ENCODE measurements at places on chromosomes 3 and 15.

DNA sequence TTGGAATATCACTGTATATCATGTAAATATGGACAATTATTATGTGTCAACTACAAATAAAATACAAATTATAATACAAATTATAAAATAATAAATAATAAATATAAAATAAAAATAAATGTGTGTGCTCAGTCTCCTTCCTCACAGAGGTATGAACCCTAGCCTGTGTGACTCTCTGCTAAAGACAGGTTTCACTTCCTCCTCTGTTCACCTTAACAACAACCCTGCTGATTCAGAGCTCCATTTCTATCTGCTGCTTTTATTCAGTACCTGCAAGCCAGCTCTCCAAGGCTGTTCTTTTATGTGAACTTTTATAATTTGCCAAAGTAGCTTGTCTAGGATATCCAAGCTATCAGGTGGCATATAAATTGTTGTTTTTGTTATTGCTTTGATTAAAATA lies 610.7 kb upstream of the GRM7 start:
- H3K27ac ChIP-seq: no peak overlapping the region
- H3K4me1 ChIP-seq: no peaks in the 10 kb centered on the region
- no peak overlapping the region for H3K4me3 ChIP-seq
- no peaks in the 10 kb centered on the region for H3K36me3 ChIP-seq

GRCh38 chr15:92870010-92870591 lies 30.0 kb upstream of the CHD2 start:
- no peak overlapping the region for H3K4me3 ChIP-seq
- DNase-seq: no peak
- no peak overlapping the region for H3K27ac ChIP-seq
- H3K4me1 ChIP-seq: peaks cover 2% of the 10 kb centered on the region
- no peaks in the 10 kb centered on the region for H3K36me3 ChIP-seq

- H3K27me3 ChIP-seq: no peaks in the 10 kb centered on the region
- no peak overlapping the region for H3K27ac ChIP-seq
- no peaks in the 10 kb centered on the region for H3K4me1 ChIP-seq
- H3K36me3 ChIP-seq: no peaks in the 10 kb centered on the region
Observed at GRCh38 chr3:8191406-8191805, 310.2 kb upstream of the LMCD1 start.

GRCh38 chr3:173529062-173529711 lies 131.6 kb downstream of the NLGN1 start:
- H3K27ac ChIP-seq: no peak overlapping the region
- no peaks in the 10 kb centered on the region for H3K27me3 ChIP-seq
- H3K36me3 ChIP-seq: no peaks in the 10 kb centered on the region
- H3K4me3 ChIP-seq: no peak overlapping the region

DNA sequence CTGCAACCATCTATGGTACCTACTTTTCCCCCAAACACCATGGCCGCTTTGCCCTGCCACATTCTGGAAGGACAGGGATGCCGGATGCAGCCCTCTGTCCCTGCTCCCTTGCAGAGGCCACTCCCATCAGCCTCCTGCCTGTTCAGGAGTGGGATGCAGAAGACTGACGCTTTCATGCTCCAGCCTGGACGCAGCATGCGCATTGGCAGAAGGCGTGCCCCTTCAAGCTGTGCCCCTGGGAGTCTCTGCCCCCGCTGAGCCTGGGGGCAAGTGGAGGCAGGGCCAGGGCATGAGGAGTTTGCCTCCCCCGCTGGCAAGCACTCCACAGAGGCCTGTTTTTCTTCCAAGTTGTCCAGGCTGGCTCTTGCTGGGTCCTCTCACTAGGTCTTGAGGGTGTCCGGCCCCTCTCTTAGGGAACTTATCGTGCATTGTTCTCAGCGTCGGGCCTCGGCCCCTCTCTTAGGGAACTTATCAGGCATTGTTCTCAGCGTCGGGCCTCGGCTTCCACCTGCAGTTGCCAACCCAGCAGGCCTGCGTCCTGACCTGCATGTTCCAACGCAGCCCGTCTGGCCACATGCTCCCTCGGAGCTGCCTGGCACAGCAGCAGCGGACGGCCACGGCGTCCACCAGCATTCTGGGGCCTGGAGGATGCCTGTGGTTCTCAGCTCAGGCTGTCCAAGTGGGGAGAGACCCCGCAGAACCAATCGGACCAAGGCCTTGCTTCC lies 14.6 kb upstream of the SNRPA1 start:
- H3K4me3 ChIP-seq: no peak overlapping the region
- no peaks in the 10 kb centered on the region for H3K4me1 ChIP-seq
- no peaks in the 10 kb centered on the region for H3K36me3 ChIP-seq

GRCh38 chr3:173911446-173911845 lies 513.9 kb downstream of the NLGN1 start:
- no peak for DNase-seq
- H3K36me3 ChIP-seq: no peaks in the 10 kb centered on the region
- H3K4me3 ChIP-seq: no peak overlapping the region
- peaks cover 7% of the 10 kb centered on the region for H3K4me1 ChIP-seq
- no peak overlapping the region for H3K27ac ChIP-seq

DNA sequence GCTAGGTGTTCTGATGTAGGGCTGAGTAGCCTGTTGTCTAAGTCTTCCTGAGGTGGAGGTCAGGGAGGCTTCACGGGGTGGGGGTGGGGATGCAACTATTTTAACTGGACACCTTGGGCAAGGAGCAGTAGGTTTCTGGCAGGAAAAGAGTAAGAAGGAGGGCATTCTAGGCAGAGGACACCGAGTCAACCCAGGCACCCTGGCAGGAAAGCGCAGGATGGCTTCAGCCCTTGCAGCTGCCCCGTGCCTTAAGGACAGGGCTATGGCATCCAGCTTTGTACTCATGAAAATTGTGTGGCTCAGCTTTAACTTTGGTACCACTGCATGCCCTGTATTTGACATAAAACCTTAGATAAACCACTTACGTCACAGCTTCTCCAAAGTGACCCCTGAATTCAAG lies 6.4 kb upstream of the FILIP1L start:
- H3K27me3 ChIP-seq: no peaks in the 10 kb centered on the region
- no peaks in the 10 kb centered on the region for H3K36me3 ChIP-seq

DNA sequence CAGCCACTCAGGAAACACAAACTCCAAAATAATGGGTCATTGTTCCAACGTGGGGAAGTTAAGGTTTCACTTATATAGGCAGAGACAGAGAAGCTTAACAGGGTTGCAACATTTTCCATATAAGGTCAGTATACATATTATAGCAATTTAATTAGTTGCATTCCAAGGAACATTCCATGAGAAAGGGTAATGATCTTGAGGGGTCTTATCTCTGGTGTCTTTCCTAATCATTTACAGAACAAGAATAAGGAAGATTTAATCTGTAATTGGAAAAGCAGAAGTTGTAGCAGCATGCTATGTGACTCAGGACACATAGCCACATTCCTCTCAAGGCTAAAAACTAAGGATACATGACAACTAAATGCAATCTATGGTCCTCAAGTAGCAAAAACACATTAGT lies 4.9 kb downstream of the MNS1 start:
- no peaks in the 10 kb centered on the region for H3K27me3 ChIP-seq
- H3K4me1 ChIP-seq: no peaks in the 10 kb centered on the region
- H3K27ac ChIP-seq: no peak overlapping the region
- H3K36me3 ChIP-seq: no peaks in the 10 kb centered on the region
- H3K4me3 ChIP-seq: no peak overlapping the region

DNA sequence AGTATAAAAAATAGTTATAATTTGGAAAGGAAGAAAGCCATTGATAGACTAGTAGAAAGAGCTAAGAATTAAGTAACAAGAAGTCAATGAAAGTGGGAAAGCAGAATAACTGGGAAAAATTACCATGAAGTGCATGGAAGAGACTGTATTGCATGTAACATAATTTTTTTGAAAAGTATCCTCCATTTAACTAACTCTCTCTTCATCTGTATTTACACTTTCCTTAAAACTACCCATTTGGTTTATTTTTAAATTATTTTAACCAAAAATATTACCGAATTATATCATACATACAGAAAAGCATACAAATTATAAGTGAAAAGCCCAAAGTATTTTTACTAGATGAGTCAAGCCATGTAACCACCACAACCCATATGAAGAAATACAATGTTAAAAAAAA lies 1009.9 kb upstream of the SEMA6D start:
- no peaks in the 10 kb centered on the region for H3K36me3 ChIP-seq
- no peak overlapping the region for H3K27ac ChIP-seq
- no peak overlapping the region for H3K4me3 ChIP-seq
- H3K4me1 ChIP-seq: no peaks in the 10 kb centered on the region

- no peak overlapping the region for H3K27ac ChIP-seq
- H3K4me3 ChIP-seq: no peak overlapping the region
- no peak for DNase-seq
- H3K36me3 ChIP-seq: no peaks in the 10 kb centered on the region
Observed at GRCh38 chr15:75158402-75158801, 43.3 kb upstream of the C15orf39 start.

DNA sequence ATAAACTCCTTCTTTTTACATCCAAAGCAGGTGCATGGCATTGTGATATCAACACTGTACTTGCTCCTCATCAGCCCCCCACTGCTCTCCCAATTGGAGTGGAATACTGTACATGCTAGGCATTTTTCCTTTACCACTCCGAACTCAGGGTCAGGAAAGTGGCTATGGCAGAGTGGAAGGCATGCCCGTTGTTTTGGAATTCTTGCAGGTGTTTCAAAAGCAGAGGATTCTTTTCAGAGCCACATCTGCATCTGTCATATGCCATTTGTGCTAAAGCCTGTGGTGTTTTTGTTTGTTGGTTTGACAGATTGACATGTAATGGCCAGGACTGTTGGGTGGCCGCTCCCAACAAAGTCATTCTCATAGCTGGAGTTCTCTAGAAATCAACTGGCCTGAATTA lies 41.7 kb downstream of the SOX2 start:
- H3K27ac ChIP-seq: no peak overlapping the region
- DNase-seq: no peak
- H3K4me1 ChIP-seq: peaks cover 5% of the 10 kb centered on the region
- no peaks in the 10 kb centered on the region for H3K36me3 ChIP-seq
- H3K27me3 ChIP-seq: no peaks in the 10 kb centered on the region

GRCh38 chr3:101536266-101536665 lies 23.3 kb upstream of the SENP7 start:
- DNase-seq: no peak
- H3K4me3 ChIP-seq: no peak overlapping the region
- H3K27me3 ChIP-seq: no peaks in the 10 kb centered on the region
- H3K4me1 ChIP-seq: no peaks in the 10 kb centered on the region

DNA sequence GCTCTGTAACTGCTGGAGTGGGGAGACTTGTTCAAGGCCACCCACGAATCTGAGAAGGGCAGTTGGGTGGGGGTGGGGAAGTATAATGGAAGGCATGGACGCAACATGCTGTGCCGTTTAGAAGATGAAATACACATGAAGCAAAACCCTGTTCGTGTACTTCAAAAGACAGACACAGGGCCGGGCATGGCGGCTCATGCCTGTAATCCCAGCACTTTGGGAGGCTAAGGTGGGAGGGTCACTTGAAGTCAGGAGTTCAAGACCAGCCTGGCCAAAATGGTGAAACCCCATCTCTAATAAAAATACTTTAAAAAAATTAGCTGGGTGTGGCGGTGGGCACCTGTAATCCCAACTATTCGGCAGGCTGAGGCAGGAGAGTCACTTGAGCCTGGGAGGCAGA lies 36.9 kb upstream of the SFMBT1 start:
- H3K27me3 ChIP-seq: no peaks in the 10 kb centered on the region
- H3K4me3 ChIP-seq: no peak overlapping the region
- no peaks in the 10 kb centered on the region for H3K36me3 ChIP-seq
- no peak for DNase-seq

- H3K36me3 ChIP-seq: no peaks in the 10 kb centered on the region
- no peaks in the 10 kb centered on the region for H3K27me3 ChIP-seq
- H3K4me1 ChIP-seq: no peaks in the 10 kb centered on the region
- no peak overlapping the region for H3K4me3 ChIP-seq
Observed at GRCh38 chr3:186476541-186476940, 67.6 kb downstream of the CRYGS start.

GRCh38 chr15:72535911-72536310 lies 61.8 kb downstream of the ARIH1 start:
- H3K27me3 ChIP-seq: no peaks in the 10 kb centered on the region
- H3K4me1 ChIP-seq: no peaks in the 10 kb centered on the region
- no peak overlapping the region for H3K27ac ChIP-seq
- no peak for DNase-seq
- H3K4me3 ChIP-seq: no peak overlapping the region
- H3K36me3 ChIP-seq: no peaks in the 10 kb centered on the region

DNA sequence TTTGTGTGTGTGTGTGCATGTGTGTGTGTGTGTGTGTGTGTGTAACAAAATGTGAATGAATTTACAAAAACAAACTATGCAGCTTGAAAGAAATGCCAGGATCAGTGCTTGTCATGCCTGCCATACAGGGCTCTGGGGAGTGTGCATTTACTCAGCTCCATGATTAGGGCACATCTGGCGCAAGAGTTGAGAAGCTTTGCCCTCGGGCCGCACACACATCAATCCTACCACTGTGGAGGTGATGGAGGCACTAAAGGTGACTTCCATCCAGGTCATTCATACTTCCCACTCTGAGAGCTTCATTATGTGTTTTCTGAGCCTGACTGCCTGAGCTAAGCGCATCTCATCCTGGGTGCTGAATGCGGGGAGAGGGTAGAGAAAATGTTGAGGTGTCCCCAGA lies 72.0 kb upstream of the ZBED2 start:
- H3K27ac ChIP-seq: no peak overlapping the region
- H3K27me3 ChIP-seq: no peaks in the 10 kb centered on the region
- DNase-seq: no peak
- no peaks in the 10 kb centered on the region for H3K36me3 ChIP-seq
- H3K4me1 ChIP-seq: no peaks in the 10 kb centered on the region

DNA sequence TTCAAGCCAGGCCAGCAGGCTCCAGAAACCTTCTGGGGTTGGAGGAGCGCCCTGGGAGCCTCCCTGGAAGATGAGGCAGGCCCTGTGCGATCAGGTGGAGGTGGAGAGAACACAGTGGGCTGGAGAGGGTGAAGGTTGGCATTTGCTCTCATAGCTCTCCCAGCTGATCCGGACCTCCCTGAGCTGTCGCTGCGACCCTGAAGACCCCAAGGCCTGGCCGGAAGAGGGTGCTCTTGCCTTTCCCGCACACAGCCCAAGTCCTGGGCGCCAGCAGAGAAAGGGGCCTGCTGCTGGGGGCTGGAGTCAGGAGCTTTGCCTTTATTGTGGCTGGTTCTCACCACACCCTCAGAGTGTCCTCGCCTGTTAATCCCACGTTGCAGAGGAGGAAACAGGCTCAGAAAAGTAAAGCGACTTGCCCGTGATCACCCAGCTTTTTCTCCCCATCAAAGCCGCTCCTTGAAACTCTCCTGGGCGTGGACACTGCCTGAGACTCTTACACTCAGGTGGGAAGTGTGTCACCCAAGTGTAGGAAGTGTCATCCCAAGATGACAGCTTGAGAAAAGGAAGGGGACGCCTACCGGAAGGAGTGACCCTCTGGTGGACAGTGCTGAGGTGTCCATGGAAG lies 8.6 kb upstream of the RPL29 start:
- H3K4me1 ChIP-seq: peaks cover 12% of the 10 kb centered on the region
- no peak for DNase-seq
- no peaks in the 10 kb centered on the region for H3K27me3 ChIP-seq

GRCh38 chr3:170907637-170908234 lies 701 bp downstream of the EIF5A2 start:
- peak overlapping the region; percentile 64 for H3K4me3 ChIP-seq
- H3K36me3 ChIP-seq: no peaks in the 10 kb centered on the region
- no peaks in the 10 kb centered on the region for H3K27me3 ChIP-seq
- DNase-seq: no peak

GRCh38 chr3:7215706-7216105 lies 354.8 kb downstream of the GRM7 start:
- no peaks in the 10 kb centered on the region for H3K36me3 ChIP-seq
- no peaks in the 10 kb centered on the region for H3K4me1 ChIP-seq
- no peaks in the 10 kb centered on the region for H3K27me3 ChIP-seq
- no peak for DNase-seq
- H3K27ac ChIP-seq: no peak overlapping the region
